ENCODE measurements at places on chromosomes 1 and 21.

DNA sequence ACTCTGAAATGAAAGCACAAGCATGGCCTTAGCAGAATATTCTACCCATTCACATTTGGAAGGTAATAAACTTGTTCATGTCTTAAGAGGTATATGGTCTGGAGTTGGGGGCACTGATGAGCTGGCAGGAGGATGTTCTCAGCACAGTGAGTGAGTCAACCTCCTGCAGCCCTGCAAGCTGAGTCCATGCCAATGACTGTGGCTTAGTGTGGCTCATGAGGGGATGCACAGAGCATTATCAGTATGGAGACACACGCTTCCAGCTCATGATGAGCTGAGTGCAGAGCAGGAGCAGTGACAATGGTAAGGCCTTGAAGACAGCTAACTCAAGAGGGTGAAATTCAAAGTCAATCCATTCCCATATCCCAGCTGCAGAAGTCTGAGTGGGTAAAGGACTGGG, 102.3 kb downstream of the TNFSF18 start:
- DNase-seq, result no peak

GRCh38 chr1:182702826-182703524, 18.6 kb upstream of the RGS8 start:
- DNase-seq, result no peak

DNA sequence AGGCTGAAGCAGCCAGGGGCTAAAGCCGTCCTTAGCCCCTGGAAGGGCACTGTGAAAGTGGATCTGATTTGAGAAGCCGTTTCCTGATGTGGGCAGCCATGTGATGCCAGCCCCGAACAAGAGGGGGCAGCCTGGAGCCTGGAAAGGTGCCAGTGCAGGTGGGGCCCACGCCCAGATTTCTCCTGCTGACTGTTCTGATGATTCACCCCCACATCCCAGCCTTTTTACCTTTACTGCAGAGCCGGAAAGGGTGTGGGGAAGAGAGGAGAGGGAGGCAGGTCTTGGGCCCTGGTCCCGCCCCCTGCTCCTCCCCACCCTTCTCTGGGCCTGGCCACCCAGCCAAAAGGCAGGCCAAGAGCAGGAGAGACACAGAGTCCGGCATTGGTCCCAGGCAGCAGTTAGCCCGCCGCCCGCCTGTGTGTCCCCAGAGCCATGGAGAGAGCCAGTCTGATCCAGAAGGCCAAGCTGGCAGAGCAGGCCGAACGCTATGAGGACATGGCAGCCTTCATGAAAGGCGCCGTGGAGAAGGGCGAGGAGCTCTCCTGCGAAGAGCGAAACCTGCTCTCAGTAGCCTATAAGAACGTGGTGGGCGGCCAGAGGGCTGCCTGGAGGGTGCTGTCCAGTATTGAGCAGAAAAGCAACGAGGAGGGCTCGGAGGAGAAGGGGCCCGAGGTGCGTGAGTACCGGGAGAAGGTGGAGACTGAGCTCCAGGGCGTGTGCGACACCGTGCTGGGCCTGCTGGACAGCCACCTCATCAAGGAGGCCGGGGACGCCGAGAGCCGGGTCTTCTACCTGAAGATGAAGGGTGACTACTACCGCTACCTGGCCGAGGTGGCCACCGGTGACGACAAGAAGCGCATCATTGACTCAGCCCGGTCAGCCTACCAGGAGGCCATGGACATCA, at the start of gene SFN:
Gene SFN (plus strand): TSS at position 369 of the 904 bp plus-strand sequence. CDS start 64 bp downstream, at position 433.
- no peak for DNase-seq

DNA sequence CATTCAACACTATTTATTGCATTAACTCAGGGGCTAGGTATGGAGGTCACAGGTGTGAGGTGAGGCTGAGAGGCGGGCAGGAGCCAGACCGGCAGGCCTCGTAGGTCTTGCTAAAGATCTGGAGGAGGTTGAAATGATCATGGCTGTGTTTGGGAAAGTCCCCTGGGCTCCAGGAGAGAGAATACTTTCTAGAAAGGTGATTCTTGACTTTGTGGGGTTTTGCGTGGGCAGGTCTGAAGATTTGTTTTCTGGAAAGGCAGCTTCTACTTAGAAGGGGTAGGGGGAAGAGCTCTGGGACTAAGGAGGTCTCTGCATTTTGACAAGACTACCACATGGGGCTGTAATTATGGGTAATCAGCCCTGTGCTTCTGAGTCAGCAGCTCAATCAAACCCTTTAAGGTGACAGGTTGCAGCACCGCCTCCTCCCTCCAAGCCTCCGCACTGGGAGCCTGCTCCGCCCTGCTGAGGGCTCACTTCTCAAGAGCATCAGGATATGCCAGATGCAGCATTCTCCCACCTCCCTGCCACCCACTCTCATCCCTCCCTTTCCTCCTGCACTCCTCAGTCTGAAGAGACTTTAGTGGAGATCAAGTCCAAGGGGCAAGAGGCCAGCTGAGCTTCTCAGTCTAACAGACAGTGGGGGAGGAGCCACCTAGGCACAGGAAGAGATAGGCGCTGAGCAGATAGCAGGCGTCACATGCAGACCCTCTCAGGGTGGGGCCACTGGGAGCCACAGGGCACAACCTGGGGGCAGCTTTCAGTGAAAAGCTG, 30.5 kb downstream of the SLC30A1 start:
- no peak for DNase-seq

DNA sequence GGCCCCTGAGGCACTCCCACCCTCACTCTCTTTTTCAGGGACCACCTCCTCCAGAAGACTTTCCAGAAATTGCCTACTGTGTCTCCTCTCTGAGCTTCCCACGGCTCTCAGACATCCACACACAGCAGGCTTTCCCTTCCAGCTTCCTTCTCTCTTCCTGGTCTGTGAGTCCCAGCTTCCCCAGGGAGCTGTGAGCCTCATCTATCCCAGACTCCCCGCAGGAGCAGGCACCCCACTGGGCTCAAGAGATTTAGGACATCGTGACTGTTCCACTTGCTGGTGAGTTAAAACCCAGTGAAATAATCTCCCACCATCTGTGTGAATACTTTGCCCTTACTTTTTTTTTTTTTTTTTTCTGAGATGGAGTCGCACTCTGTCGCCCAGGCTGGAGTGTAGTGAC, 22.0 kb upstream of the PRELP start:
- no peak for DNase-seq

DNA sequence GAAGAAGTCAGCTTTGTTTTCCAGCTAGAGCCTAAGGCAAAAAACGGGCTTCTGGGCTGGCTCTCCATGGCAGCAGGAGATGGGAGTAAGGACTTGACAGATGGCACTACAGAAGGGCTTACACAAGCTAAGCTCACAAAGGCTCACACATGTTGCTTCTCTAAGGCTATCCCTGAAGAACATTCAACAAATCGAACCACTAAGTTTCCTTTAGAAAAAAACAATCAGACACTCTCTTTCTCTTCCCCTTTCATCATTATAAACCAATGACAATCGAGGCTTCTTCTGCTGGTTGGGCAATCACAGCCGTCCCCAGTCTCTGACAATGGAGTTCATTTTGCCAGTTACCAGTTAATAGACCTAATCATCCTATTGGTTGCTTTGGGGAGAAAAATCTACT, 40.5 kb downstream of the TRIT1 start:
- DNase-seq, result no peak

DNA sequence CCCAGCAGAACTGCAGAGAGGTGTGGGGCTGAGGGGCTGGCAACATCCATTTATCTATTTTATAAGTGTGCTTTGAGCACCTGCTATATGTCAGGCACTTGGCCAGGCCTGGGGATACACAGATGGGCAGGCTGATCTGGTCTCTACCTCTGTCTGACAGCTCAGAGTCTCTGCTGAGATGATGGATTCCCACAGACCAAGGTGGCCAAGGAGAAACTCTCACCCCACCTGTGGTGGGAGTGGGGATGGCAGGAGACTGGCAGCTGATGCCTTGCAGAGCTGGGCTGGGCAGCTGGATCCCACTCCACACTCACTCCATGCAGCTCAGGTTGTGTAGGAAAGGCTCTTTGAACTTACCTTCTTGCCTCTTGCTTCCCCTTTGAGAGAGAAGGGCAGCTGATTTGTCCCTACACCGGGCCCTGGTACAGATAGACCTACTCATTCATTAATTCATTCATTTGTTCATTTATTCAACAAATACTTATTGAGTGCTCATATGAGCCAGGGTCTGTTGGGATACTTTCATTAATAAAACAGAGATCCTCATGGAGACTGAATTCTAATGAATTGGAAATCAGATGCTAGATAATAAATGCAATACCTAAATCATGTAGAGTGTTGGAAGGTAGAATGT, 9.0 kb downstream of the ADORA1 start:
- DNase-seq, result no peak

GRCh38 chr1:150560576-150561253, 11.5 kb downstream of the ADAMTSL4 start:
- peak; percentile 65 for DNase-seq

GRCh38 chr1:84370266-84370665, 28.0 kb upstream of the DNASE2B start:
- DNase-seq, result no peak

DNA sequence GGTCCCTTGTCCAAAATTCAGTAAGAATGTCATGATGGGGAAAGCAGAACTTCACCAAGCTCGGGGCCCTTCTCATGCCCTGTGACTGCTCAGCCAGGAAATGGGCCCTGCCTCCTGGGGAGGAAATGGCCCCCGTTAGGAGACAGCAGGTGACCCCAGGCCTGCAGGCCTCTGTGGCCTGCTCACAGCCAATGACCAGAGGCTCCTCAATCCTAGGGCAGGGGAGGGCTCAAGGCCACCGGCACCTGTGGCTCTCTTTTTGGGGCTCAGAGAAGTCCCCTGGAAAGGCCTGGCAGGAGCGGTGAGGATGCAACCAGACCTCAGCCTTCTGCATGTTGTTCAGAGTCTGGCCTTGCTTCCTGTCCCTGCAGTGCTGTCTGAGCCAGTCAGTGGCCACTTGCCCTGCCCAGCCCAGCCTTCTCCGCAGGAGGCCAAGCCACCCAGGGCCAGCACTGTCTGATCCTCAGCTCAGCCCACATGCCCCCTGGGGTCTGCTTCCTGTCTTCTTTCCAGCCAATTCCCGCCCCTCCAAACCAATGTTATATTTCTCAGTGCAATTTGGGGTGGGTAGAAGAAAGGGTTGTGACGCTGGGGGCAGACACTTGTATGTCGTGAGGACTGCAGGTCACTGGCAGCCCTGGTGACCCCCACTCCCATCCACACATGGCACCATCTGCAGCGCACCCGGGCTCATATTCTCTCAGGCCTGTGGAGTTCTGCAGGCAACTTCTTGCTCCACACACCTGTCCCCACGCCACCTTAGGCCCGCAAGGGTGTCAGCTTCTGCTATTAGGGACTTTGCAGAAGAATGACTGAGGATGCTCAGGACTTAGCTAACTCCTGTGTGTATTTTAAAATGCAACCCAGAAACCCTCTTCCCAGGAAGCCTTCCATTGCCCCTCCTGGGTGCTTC, 83.6 kb downstream of the ITPKB start:
- no peak for DNase-seq

- DNase-seq, result no peak
These were observed 144.1 kb downstream of the TNR start for GRCh38 chr1:175599212-175599705.

DNA sequence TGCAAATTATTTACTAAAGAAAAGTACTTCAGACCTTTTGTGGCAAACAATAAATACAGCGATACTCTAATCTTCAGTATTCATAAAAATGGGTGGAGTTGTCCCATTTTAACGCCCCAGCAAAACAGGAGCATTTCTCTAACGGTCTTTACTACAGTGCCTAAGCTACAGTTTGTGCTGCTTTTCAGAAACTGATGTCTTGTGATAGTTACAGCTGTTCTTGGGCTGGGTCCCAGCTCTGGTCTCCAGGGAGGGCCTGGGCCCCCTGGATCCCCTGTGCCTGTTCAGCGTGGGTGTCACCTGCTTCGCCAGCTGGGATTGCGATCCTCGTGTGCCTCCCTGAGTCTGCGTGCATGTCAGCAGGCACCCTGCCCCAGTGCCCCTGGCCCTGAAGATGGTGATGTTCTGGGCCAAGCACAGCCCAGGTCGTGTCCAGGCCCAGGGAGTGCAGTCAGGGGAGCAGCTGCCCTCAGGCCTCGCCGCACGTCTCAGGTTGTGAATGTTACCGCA, 64.0 kb upstream of the DIP2A start:
- DNase-seq, result no peak

DNA sequence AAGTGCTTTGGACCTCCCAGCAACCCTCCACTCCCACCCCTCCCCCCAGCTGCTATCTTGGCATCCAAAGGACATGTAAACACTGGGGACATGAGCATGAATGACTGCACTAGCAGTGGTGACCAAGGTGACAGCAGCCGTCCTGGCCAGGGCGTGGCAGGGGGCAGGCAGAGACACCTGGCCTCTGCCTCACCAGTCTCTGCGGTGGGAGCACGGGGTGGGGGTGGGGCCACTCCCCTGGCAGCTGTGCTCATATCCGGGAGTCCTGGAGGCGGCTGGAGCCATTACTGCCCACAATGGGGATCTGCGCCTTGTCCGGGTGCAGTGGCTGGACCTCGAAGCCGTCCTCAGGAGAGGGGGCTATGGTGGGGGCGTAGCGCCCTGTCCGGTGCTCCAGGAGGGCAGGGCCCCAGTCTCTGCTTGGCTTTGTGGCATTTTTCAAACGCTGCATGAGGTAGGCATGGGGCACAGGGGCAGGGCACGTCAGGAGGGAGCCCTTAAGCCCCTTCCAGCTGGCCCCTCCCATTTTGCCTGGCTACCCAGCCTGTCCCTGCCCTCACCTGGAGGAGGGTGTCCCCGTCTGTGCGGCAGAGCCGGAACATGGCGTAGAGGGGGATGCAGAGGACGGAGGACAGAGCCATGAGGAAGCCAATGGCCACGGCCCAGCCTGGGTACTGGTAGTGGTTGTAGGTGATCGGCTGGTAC, 6.0 kb downstream of the CCDC24 start:
- no peak for DNase-seq

DNA sequence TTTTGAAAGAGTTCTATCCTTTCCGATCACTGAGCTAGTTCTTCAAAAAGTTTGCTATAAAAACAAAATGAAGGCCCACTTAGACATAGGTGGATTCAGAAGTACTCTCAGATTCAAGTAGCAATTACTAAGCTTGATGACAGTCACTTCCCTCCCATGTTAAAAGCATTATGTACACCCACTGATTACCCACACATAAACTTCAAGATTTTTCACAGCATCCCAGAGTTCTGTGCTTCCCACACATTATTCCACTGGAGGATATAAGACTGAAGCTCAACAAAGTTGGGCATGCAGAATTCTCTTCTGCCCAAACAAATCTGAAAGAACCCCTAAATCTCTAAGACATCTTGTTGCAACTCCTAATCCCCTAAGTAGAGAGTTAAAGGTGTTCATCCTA, 29.5 kb downstream of the VAMP4 start:
- no peak for DNase-seq

GRCh38 chr1:54169068-54169467, 16.3 kb upstream of the CDCP2 start:
- DNase-seq, result no peak

- DNase-seq, result no peak
These were observed 305.2 kb upstream of the FMN2 start for GRCh38 chr1:239786464-239786863.

- DNase-seq, result no peak
These were observed 5.0 kb downstream of the ADGRL2 start for GRCh38 chr1:81805537-81806431.

Measured in stimulated activated CD8-positive, alpha-beta memory T cell treated with anti-CD3 and anti-CD28 coated beads, Interleukin-7, amount 100 ng/mL, for 1 hour (primary cell).